DMS53 (cell line): ENCODE measurements at places on chromosomes 7 and 10.

DNA sequence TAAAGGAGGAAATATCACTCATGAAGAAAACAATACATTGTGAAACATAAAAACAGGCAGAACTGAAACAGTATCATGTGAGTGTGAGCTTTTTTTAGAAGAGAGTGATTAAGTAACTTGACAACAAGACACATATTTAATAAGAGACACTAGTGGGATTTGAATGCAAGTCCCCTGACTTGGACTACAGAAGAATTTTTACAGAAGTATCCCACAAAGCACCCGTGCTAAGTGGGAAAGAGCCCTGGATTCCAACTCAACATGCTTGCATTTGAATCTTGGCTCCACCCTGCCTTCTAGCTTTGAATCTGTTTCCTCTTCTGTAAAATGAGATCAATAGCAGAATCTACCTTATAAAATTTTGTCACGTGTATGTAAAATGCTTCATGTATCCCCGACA is 166.2 kb downstream of the ZNF365 start:
- no peak for DNase-seq

GRCh38 chr10:71220689-71221540 is 8.5 kb downstream of the UNC5B start:
- DNase-seq: no peak

DNA sequence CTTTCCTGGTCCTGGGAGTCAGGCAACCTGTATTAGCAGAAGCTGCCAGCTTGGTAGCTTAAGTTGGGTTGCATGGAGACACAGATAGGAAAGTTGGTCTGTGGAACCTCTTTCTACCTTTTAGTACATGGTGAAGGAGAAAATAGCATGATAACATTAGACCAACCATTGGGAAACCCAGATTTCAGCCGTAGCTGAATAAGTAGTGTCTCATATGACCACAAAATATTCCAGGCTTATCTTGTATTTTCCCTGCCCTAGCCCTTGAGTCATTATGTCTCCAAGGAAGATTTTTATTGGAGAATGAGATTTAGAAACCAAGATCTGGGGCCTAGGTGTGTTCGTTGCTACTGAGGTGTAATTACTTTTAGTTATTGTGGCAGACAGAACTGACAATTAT is 67.2 kb downstream of the CCSER2 start:
- DNase-seq: no peak

DNA sequence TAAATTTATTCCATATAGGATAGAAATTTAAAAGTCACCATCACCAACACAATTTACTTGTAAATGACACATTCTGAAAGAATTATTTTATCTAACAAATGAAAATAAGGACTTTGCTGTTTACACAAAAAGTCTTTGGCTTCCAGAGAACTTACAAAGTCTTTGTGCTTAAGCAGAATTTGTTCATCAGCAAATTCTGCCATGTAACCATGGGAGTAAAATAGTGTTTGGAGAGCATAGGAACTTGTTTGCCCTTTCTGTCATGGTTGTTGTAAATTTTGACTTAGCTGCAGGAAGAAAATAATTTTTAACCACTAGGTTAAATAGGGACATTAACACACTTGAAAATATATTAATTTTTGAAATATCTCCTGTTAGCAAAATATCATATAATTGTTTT is 15.2 kb downstream of the FGL2 start:
- DNase-seq: no peak

- DNase-seq: no peak
Measured at GRCh38 chr10:33858326-33858725, 523.9 kb upstream of the NRP1 start.

DNA sequence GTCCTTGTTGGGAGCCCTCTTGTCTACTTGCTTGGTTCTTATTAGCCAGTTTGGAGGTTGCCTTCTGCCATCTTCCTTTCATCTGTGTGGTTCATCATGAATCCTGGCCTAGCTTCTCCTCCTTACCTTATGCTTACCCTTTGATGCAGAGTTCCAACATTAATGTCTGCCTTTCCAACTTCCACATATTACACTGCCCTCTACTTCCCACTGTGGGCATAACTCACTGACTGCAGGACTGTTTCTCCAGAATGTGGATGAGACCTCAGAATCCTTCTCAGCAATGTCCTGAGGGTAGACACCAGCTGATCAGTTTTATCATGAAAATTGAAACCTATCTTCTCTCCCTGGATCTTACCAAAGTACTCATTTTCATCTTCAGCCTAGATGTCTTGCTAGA is 491.0 kb downstream of the LRMDA start:
- DNase-seq: peak; percentile 26

GRCh38 chr7:4834601-4835397 is 27.0 kb downstream of the PAPOLB start:
- no peak for DNase-seq

- DNase-seq: peak; percentile 80
Measured at GRCh38 chr10:18616337-18616736, 35.0 kb downstream of the NSUN6 start.

- DNase-seq: no peak
Measured at GRCh38 chr7:12054830-12055229, 156.3 kb upstream of the TMEM106B start.

DNA sequence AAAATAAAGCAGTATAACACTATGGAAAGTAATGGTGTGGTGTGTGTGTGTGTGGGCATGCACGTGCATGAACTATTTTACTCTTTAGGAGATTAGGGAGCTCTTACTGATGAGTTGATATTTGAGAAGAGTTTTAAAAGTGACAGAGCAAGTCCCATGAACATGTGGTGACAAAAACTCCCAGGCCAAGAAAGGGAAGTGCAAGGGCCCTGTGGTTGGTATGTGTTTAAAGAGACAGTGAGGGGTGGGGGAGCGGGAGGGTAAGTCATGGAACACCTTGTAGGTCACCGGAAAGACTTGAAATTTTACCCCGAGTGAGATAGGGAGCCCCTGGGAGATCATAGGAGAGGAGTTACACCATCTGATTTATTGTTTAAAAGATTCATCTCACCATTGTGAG is 63.3 kb downstream of the AKR1B1 start:
- no peak for DNase-seq

- DNase-seq: no peak
Measured at GRCh38 chr10:65548001-65548400, 1377.8 kb upstream of the LRRTM3 start.

- peak; percentile 95 for DNase-seq
Measured at GRCh38 chr7:86469680-86470295, 173.9 kb upstream of the GRM3 start.

- DNase-seq: peak; percentile 66
Measured at GRCh38 chr10:77428691-77429395, 208.8 kb downstream of the KCNMA1 start.

- DNase-seq: no peak
Measured at GRCh38 chr10:130931256-130931655, 380.3 kb downstream of the TCERG1L start.

GRCh38 chr10:78656417-78657162 is 412.2 kb upstream of the ZMIZ1 start:
- DNase-seq: no peak

- no peak for DNase-seq
Measured at GRCh38 chr10:85934586-85934985, 432.0 kb downstream of the GRID1 start.

DNA sequence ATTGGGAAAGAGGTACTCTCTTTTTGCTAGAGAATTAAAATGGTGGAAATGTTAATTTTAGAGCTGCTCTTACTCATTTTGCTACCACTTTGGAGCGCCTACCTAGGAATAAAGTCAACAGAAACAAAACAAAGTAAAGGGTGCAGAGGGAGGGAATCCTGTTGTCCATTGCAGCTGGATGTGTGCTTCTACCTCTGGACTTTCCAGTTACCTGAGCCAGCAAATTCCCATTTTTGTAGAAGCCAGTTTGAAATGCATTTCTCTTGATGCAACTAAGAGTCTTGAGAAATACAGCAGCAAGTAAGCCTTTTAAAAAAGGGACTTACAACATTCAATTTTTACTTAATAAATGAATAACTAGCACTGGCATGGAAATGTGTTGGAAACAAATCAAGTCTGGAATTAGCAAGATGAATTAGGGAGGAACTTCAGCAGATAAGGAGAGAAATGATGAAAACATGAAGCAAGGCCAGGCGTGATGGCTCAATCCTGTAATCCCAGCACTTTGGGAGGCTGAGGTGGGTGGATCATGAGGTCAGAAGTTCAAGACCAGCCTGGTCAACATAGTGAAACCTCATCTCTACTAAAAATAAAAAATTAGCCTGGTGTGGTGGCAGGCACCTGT is 113.5 kb upstream of the CTTNBP2 start:
- no peak for DNase-seq

DNA sequence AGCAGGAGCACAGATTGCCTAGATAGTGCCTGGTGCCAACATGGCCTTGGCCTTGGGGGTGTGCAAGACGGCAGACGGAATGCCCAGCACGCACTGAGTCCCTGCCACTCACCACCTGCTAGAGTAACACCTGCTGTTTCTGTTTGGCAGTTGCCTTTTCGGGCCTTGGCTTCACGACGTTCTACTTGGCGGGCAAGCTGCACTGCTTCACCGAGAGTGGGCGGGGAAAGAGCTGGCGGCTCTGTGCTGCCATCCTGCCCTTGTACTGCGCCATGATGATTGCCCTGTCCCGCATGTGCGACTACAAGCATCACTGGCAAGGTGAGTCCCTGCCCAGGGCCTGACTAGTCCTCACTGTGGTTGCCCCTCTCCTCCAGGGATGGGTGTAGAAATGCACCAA is 118.0 kb downstream of the PLPP4 start:
- no peak for DNase-seq

- DNase-seq: peak; percentile 36
Measured at GRCh38 chr10:111151595-111152307, 74.9 kb downstream of the ADRA2A start.

- no peak for DNase-seq
Measured at GRCh38 chr7:1787241-1787640, 117.2 kb downstream of the ELFN1 start.

- no peak for DNase-seq
Measured at GRCh38 chr10:106043863-106044262, 1120.6 kb downstream of the SORCS1 start.

GRCh38 chr7:81002421-81002820 is 83.6 kb upstream of the SEMA3C start:
- no peak for DNase-seq

DNA sequence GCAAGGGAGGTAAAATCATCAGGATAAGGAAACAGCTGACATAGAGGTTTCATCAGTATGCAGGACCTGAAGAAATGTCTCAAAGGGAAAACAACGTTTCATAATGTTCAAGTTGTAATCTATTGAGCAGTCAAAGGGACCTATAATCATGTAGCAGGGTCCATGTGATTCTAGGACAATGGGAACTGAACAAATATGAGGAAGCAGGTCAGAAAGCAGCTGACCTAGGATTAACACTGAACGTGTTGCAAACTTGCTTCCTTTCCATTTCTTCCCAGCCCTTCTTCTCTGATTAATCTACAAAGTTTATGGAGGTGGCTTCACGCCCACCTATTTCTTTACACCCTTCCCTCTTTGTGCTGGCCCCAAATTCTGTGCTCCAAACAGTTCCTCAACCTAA is 256.9 kb upstream of the AKR1E2 start:
- DNase-seq: no peak

DNA sequence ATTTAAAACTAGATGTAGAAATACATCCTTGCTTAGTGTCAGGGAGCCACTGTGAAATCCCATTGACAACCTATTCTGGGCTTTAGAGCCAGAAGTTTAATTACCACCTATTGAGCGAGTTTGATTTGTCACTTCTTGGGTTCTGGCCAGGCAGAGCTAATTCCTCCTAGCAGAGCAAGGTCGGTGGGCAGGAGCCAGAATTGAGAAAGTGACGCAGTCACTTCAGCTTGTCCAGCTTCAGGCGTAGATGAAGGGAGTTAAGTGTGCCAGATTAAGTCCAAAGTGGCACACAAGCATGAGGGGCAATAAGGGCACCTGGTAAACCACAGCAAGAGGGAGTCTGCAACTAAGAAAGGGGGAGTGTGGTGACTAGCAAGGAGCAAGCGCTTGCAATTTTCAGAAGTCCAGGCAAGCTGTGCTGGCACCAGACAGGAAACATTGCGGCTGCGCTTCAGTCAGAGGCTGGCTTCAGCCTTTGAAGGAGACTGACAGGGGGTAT is 119.4 kb downstream of the ST7 start:
- no peak for DNase-seq

DNA sequence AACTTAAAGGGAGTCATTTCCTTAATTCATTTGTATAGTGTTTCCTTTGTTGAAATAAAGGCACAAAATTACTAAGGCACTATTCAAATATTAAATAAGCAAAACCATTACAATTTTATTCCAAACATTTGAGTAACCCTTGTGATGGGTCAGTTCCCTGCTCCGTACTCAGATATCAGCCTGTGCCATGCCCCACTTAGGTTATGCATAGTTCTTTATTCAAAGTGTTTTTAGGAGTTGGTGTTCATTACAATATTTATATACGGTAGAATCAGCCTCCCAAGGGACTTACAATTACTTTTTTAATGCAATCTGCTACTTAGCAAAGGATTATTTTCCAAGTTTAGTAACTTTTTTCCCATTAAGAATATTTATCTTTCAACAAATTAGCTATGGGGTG is 119.3 kb upstream of the SEMA3D start:
- no peak for DNase-seq

DNA sequence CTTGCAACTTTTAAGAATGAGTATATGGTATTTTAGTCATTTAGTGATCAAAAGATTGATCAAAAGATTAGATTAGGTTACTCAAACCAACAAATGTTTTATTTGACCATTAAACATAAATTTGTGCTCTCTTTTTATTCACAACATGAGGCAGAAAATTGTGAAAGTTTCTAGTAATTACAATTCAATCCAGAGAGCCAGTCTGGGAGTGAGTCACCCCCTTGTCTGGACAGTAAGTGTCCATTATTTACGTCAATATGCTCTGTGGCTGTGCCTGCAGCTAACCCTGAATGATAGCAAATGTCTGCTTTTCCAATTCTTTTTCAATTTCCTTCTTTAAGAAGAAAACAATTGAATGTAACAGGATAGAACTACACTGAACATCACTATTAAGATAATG is 27.9 kb downstream of the GNG11 start:
- peak; percentile 83 for DNase-seq

GRCh38 chr7:26141077-26141476 is 10.9 kb upstream of the NFE2L3 start:
- DNase-seq: no peak

DNA sequence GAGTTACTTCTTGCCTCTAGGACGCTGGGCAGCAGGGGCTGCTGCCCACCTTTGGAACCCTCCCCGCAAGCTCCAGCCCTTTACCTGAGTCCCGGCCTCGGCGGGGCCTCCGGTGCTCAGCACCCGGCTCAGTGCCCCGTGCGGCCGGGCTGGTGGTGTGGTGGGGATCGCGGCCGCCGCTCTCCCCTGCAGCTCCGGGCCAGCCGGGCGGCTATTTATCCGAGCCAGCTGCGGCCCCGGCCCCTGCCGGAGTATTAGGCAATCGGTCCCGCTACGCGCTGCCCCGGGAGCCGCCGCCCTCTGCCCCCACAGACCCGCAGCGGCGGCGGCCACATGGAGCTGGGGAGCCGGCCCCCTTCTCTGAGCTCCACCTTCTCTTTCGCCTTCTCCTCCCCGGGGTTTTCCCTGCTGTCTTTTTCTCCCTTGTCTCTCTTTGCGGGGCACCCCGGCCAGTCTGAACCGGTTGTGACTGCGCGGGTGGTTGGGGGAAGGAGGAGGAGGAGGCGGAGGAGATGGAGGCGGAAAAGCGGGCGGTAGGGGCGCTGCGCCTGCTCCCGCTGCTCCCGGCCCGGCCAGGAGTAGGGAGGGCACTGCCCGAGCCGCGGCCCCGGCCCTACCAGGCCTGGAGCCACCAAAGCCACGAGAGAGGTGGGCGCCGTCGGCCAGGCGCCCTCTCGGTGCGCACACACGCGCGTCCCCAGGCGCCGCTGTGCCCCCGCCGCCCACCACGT is at the start of gene SLC16A9:
Gene SLC16A9 (minus strand): TSS at position 456 of the 731 bp plus-strand sequence. CDS start 25,559 bp downstream, outside the sequence.
- peak; percentile 81 for DNase-seq

GRCh38 chr7:124276005-124276622 is 243.2 kb upstream of the TMEM229A start:
- DNase-seq: peak; percentile 79
